ENCODE measurements at places on chromosomes 2 and 18.
A peak's percentile ranks its signal among the peaks of the same experiment; 100 is the strongest.

- DNase-seq: no peak
Observed at GRCh38 chr18:49866680-49867079, 53.3 kb upstream of the ACAA2 start.

DNA sequence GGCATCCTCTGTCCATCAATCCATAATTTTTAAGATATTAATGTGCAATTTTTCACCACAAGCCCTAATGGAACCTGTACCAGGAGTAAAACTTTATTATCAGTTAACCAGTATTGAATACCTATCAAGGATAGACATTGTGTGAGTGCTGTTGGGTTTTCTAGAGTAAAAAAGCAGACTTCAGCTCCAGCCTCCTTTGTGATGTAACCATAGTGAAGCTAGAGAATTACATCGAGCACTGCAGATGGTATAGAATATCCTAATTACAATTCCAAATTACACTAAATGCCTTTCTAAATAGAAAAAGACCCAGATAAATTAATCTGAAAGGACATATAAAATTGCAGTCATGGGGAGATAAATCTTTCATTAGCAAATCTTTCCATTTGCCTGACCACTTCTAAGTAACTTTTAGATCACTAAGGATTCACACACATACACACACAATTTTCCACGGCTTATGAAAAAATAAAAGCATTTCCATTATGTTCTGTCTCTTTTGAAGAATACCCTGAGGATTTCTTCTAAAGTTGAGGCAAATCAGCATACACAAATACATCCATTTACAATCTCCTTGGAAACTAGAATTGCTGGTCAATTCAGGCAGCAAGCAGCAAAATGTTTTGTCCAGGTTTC lies 117.1 kb upstream of the TANK start:
- no peak for DNase-seq

GRCh38 chr18:76391746-76392145 lies 103.3 kb downstream of the ZNF516 start:
- DNase-seq: no peak

GRCh38 chr2:27887830-27888229 lies 2.4 kb downstream of the RBKS start:
- DNase-seq: no peak

- no peak for DNase-seq
Observed at GRCh38 chr2:47058003-47058931, 96.8 kb downstream of the STPG4 start.

DNA sequence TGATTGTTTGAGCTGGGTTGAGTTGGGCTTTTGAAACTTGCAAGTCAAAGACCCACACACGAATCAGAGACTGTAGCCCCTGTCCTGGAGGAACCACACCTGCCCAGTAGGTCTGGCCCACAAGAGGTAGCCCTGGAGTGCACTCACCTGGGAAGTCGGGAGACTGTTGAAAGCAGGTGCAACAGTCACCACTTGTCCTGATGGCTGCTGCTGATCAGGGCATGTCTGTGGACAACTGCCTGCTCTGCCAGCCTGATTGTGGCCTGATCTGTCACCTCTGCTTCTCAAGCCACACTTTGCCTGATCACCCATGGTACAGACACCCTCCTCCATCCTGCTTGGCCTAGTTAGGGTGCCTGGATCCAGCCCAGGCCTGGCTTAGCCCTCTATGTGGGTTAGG lies 105.0 kb upstream of the HAAO start:
- DNase-seq: no peak

DNA sequence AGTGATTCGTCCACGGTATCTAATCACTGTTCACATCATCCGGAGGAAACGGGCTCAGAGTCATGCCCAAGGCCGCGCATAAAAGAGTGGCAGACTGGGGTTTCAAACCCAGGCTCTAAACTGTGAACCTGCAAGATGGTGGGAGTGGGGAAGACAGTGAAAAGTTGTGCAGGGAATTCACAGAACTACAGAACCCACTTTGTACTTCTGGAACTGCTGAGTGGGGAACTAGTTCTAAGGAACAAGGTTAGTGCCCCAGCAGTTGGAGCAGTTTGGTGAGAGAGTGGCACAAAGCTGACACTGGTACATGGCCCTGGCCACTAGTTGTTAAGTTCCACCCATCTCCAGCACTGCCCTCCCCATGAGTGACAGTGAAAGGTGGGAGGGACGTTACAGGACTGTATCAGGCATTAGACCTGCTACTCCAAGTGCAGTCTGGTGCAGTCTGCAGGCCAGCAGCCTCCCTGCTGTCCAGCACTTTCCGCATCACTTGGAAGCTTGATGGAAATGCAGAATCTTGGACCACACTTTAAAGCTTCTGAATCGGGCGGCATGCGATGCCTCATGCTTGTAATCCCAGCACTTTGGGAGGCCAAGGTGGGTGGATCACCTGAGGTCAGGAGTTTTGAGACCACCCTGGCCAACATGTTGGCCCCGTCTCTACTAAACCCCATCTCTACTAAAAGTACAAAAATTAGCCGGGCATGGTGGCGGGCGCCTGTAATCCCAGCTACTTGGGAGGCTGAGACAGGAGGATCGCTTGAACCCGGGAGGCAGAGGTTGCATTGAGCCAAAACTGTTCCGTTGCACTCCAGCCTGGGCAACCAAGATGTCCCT lies 47.3 kb downstream of the C2orf42 start:
- no peak for DNase-seq

- DNase-seq: no peak
Observed at GRCh38 chr2:190598621-190599020, 50.3 kb upstream of the NAB1 start.

GRCh38 chr18:23972453-23972852 lies 42.1 kb upstream of the TTC39C start:
- peak; percentile 17 for DNase-seq

- DNase-seq: no peak
Observed at GRCh38 chr2:240182476-240182875, 42.0 kb upstream of the OTOS start.

DNA sequence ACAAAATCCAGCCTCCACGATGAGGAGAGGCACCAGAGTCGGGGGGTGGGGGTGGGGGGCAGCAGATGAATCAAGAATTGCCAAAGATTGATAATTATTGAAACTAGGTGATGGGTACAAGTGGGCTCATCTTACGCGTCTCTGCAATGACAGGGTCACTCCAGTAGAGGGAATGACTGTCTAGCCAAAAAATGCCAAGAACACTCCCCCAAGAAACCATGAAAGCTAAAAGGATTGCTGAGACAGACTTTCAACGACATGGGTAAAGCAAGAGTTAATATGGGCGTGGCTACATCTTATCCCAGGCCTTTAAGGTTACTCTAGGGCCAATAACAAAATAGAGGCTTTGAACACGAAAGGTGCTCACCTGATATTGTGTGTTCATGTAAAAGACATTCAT lies 86.5 kb downstream of the STK39 start:
- DNase-seq: no peak

- DNase-seq: no peak
Observed at GRCh38 chr2:41906338-41906725, 141.5 kb upstream of the PKDCC start.

GRCh38 chr2:64865073-64865830 lies 123.9 kb upstream of the SLC1A4 start:
- peak; percentile 46 for DNase-seq

DNA sequence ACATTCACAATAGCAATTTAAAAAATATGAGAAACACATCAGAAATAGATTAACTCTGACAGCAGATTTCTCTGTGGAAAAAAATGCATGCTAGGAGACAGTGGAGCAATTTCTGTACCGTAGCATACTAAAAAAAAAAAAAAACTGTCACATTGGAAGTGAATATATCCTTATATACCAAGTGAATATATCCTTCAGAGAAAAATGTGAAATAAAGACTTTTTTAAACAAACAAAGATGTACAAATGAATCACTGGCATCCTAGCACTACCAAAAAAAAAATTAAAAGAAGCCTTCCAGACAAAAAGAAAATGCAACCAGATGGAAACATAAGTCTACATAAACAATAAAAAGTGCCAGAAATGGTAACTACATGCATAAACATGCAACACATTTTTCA lies 169.4 kb downstream of the NBAS start:
- no peak for DNase-seq

DNA sequence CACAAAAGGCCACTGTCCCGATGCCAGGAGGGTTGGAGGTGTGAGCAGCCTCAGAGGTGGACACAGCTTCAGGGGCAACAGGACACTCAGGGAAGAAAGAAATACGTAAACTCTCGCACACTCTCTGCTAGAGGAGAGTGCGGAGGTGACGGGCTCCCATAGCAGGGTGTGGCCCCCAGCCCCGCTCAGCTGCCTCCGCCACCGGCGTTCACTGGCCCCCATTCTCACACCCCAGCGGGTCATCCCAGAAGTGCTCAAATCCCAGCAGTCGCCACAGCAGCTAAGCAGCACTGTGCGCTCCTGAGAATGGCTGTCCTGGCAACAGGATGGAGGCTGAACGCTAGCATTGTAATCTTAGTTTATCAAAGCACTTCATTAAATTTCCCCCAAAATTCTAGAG lies 315.6 kb upstream of the SALL3 start:
- DNase-seq: no peak

DNA sequence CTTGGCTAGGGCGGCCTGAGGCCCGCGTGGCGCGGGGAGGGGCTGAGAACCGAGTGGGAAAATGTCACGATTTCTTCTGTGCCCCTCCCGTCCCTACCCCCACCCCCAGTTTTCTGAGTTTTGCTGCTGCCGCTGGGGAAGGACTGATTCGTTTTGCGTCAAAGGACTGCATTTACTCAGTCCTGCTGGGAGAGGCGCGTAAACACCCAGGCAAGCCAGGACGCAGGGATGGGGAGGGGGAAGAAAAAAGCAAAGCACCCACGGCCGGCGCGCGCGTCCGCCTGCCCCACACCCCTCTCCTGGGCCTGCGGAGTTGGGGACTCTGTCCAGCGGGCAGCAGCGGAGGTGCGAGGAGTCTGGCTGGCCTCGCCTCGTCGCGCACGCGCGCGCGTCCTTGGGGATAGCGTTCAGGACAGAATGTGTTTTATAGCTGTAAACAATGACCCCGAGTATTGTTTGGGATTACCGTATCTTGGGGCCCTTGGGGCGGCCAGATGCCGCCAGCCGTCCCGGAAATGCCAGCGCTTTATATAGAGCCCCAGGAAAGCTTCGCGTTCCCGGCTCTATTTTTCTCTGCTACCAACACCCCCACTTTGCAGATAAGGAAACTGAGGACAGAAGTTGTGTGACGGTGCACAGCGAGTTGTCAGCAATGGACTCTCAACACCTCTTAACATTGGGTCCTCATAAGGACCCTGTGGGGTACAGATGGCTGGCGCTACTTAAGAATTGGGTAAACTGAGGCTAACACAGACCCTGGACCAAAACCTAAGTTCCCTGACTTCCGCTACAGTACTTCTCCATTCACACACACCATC lies 1.7 kb upstream of the FOSL2 start:
- DNase-seq: no peak

GRCh38 chr2:40955042-40955441 lies 503.2 kb upstream of the SLC8A1 start:
- no peak for DNase-seq

All from activated T-helper 9 cell treated with anti-CD3 and anti-CD28 coated beads, Interleukin-2, amount 50 U/mL, for 16 hours (primary cell).